ENCODE measurements at places on chromosomes 12 and 14.
A peak's percentile ranks its signal among the peaks of the same experiment; 100 is the strongest.

DNA sequence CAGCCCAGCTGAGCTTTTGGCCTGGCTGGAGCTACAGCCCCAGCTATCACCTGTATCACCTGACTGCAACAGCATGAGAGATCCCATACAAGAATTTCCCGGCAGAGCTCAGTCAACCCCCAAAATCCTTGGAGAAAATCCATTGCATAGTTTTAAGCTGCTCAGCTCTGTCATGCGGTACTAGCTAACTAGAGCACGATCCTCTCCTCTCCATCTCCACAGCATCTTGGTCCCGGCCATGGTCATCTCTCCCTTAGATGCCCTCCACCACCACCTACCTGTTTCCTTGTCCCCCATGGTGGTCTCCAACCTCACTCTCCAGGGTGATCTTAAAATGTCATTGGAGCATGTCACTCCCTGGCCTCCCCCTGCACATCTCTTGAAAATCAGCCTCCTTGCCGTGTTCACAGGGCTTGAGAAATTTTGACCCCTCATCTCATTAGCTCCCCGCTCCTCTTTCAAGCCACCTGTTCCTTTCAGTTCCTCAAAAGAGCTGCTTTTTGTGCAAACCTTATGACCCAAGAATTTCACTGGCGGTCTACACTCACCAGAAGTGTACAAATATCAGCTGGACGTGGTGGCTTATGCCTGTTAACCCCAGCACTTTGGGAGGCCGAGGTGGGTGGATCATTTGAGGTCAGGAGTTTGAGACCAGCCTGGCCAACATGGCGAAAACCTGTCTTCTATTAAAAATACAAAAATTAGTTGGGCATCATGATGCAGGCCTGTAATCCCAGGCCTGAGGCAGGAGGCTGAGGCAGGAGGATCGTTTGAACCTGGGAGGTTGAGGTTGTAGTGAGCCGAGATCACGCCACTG is 8.1 kb upstream of the CLMN start:
- no peak for DNase-seq

DNA sequence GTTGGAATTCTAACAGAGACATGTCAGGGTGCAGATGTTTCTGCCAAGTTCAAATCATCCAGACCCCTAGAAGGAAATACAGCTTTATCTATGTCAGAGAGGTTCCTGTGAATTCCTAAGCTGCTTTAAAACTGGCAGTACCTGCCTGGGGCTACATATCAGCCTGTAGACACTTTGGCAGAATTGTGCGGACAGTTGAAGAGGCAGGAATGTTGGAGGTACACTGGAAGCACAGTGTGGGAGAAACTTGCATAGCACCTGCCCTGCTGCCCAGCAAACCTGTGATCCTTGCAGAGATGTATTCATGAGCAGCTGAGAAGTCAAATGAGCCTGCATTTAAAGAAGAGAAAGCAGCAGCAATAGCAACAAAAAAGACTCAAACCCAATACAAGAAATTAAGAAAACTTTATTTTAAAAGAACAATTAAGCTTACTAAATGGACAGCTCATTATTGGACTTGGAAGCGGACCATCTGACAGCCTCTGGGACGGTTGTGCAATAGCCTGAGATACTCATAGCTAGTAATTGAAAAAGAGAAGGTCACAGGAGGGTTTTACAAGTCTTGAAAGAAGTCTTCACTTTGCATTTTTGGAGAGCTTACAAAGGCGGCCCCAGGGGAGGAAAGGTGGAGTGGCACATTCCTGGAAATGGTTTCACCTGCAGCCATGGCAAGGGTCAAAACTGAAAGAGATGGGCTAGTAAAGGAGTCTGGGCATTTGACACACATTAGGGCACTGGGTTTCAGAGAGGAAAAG is 280.9 kb upstream of the FLRT2 start:
- DNase-seq, result peak; percentile 61

GRCh38 chr14:52299692-52300278 is 14.3 kb upstream of the PTGER2 start:
- no peak for DNase-seq

GRCh38 chr12:4280351-4281163 is 7.0 kb downstream of the CCND2 start:
- peak; percentile 90 for DNase-seq

DNA sequence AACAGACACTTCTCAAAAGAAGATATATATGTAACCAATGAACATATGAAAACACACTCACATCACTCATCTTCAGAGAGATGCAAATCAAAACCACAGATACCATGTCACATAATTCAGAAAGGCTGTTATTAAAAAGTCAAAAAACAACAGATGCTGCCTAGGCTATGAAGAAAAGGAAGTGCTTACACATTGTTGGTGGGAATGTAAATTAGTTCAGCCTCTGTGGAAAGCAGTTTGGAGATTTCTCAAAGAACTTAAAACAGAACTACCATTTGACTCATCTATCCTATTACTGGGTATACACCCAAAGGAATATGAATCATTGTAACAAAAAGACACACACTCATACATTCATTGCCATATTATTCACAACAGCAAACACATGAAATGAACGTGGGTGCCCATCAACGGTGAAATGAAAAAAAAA is 35.1 kb downstream of the EIF2S3B start:
- no peak for DNase-seq

DNA sequence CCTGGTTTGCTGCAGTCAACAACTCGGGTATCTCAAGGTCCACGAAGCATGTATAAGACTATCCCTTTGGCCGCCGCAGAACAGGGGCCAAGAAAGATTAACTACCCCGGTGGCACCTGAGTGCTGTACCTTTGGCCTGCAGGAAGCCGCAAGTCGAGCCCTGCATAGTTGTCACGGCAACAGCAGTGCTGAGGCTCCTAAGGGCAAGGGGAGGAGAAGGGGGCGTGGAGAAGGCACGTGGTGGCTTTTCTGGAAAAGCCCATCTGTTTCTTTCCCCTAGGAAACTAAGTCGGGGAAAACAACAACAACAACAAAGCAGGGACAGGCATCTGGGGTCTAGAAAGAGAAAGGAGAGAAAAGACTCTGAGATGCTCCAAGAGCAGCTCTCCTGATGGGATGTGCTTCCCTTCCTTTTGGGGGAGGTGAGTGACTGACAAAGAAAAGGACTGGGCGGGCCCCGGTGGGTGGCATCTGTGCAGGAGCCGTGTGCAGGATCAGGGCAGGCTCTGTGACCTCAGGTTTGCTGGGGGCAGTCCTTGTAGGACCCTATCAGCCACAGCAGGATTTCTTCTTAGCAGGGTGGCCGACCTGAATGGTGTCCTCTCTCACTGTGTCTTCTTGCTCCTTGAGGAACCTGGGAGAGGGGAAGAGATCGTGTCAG is 123.9 kb downstream of the PRMT8 start:
- DNase-seq, result no peak

- DNase-seq, result no peak
Observed at GRCh38 chr14:43336351-43336750, 1170.7 kb downstream of the FSCB start.

DNA sequence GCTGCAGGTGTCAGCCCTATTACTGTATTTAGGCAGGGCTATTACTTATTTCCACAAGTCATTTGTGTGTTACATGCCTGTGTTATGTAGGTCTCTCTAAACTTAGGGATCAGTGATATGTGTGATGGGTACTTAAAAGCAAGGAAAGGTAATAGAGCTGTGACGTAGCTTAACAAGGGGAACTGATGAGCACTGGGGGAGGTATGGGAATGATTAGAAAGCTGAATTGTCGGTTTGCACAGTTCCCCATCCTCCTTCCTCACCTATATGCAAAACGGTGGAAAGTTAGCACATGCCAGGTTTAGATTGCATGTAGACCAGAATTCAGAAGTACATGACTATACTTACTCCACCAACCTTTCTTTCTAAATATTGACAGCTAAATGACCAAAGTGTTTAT is 494.3 kb upstream of the GARIN6 start:
- no peak for DNase-seq

GRCh38 chr12:28021704-28022103 is 49.2 kb upstream of the PTHLH start:
- no peak for DNase-seq

- DNase-seq, result no peak
Observed at GRCh38 chr14:97137705-97138104, 340.5 kb downstream of the VRK1 start.

DNA sequence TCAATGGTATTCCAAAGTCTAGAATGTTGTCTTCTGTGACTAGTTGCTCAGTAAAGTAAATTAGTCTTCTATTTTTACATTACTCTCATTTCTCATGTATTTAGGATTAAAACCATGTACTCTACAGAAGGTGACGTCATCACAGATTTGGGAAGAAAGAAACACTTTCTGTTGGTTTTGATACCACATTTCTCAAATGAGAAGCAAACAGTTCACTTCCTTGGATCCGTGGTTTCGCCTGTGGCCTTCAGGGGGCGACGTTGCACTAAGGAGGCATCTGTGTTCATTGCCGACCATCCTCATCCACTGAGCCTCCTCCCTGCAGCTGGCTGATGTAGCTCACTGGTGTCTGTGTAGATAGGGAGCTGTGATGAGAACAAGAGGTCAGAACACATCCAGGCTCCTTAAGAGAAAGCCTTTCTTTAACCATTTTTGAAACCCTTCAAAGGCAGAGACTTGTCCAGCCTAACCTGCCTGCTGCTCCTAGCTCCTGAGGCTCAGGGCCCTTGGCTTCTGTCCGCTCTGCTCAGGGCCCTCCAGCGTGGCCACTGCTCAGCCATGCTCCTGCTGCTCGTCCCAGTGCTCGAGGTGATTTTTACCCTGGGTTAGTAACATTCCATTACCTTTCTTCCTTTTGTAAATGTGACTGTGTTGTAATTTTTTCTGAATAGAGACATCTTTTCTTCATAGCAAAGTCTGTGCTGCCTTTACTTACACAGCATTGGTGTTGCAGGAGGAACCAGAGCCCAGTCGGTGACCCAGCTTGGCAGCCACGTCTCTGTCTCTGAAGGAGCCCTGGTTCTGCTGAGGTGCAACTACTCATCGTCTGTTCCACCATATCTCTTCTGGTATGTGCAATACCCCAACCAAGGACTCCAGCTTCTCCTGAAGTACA is 220.6 kb upstream of the OR4E1 start:
- no peak for DNase-seq

- peak; percentile 53 for DNase-seq
Observed at GRCh38 chr12:108646600-108647579, 13.2 kb upstream of the SELPLG start.

DNA sequence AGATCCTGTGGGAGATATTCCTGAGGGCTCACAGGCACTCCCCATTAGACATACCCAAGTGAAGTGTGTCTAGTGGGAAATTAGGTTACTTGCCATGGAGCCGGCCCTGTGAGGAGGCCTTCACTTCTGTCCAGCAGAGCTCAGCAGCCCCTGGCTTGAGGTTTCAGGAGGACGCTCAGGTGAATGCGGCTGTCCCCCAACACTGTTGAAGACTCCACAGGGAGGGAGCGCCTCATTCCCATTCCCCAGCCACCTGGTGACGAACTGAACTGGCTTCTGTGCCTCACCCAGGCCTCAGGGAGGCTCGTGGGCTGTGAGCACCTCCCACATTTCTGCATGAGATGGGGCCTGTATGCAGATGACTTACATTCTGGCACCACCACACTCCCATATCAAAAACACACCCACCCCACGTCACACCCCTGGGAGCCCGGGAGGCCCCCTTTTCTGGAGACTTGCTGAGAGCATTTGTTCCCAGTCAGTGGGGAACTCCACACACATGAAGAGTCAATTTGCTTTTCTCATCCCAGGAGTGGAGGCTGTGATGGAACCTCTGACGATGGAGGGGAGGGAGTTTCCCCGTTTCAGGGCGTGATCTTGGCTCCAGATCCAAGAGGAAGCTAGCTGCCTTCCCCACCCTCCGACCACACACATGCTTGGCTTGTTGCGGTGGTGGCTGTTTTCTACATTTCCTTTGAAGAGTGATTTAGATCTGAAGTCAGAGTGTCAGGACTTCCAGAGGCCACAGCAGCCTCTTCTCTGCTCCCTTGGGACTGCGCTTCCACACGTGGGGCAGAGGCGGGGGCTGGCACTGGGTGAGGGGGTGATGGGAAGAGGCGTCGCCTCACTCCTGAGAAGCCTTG is 120.7 kb downstream of the ADGRD1 start:
- DNase-seq, result no peak

DNA sequence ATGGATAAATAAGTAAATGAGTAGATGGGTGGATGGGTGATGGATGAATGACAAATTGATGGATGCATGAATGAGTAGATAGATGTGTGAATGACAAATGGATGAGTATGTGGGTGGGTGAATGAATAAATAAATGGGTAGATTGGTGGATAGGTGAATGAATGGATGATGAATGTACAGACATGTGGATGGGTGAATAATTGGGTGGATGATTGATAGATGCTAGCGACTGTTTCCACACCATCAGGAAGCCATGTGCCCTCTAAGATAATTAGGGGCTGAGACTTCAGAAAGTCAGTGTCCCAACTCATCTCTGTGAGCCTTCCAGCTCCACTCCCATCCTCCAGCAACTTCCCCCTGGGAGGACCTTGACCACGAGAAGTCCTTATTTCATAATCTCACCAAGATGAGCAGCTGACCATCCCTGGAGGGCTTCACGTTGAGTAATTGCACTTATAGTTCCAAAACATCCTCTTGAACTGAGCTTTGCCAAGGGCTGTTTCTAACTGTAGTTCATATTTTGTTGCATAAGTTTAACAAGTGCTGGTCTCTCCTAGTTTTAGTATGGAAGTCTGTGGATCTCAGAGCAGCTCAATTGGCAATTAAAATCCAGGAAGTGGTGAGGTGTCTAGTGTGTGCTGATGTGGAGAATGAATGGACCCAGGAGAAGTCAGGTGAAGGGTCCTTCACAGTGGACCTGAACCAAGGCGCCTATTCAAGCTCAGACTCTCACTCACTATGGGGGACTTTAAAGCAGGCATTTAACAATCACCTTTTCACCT is 295.7 kb downstream of the ADGRD1 start:
- no peak for DNase-seq

- no peak for DNase-seq
Observed at GRCh38 chr12:115147916-115148315, 463.9 kb upstream of the TBX3 start.

DNA sequence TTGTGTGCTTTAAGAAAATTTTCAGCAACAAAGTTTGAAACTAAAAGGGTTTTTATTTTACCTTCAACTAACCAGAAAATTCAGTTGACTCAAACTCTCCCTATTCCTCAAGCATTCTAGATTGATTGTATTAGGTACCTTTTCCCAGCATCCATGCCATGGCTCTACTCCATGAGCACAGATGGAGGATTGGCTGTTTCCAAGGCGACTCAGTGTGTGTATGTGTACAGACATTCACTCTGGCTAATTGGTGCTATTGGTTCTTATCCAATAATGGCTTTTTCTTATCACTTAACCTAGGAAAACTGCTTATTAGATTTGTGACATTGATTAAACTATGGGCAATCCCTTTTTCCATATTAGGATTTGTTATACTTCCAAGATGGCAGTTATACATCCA is 202.6 kb downstream of the ANO6 start:
- DNase-seq, result no peak

DNA sequence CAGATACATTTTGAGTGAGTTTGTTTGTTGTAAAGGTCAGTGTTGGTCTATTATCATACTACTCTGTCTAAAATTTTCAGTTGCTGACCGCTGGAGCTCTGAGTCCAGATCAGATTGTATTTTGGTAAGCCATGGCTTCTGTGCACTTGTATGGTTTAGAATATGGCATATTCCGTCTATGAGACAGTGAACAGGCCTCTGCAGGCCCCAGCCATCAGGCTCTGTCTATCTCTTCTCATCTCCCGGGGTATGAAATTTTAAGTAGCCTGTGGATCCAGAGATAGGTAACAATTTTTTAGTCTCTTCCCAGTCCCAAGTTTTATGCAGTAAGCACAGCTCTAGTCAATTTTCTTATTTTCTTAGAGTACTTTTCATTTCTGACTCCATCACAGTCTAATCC is 1929.1 kb upstream of the SEL1L start:
- DNase-seq, result no peak

- DNase-seq, result peak; percentile 48
Observed at GRCh38 chr12:108689314-108690190, 41.8 kb downstream of the CORO1C start.
